ENCODE measurements at places on chromosomes 3 and 15. TPM values are rescaled to one million over a fixed set of nuclear protein-coding genes. Genes with fewer than 3 reads are reported as not detected.

GRCh38 chr3:156493887-156494286 is 61.0 kb downstream of the SSR3 start:
- no peak for DNase-seq

The ITGB5 gene
- 0.37 TPM for total RNA-seq

The TP63 gene
- 0.06 TPM for total RNA-seq

The SPPL2A gene
- total RNA-seq, result 68.1 TPM

Measured in activated naive CD4-positive, alpha-beta T cell treated with anti-CD3 and anti-CD28 coated beads, Interleukin-2, amount 50 U/mL, for 72 hours (primary cell).